NCI-H526 treated with DMSO at 0.1 percent for 48 hours (cell line): ENCODE measurements at places on chromosomes 5 and 9.
A peak's percentile ranks its signal among the peaks of the same experiment; 100 is the strongest.

DNA sequence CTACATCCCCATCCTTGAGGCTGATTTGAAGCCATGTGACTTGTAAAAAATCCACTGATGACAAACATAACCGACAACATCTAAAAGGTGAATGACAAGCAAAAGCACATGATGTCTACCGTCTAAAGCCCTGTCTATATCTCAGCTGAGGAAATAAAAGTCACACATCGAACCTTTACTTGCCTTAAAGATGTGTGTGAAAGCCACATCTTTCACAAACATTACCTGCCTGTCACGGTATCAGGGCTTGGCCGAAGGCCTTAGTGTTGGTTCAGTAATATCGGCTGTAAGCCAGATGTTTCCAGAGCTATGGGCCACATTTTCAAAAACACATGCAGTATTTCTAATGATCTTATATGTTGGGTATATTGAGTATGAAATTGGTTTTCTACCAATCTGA is 125.8 kb downstream of the EFNA5 start:
- DNase-seq, result no peak

DNA sequence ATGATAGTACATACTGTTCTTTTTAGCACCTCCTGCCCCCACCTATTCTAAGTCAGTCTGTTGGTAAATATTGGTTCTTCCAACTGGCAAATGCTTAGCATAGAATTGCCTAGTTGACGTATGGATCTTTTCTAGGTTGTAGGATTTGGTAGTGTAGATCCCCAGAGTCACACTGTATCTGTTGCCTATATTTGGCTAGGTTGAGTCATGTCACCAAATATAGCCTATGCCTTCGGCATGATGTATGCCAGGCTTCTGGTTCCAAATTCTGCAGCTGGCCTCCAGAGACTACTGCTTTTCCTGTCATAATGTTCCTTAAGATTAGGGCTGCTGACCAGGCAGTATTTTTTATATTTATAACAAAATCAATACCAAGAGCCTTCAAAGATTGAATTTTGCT is 38.2 kb downstream of the CPEB4 start:
- no peak for DNase-seq

DNA sequence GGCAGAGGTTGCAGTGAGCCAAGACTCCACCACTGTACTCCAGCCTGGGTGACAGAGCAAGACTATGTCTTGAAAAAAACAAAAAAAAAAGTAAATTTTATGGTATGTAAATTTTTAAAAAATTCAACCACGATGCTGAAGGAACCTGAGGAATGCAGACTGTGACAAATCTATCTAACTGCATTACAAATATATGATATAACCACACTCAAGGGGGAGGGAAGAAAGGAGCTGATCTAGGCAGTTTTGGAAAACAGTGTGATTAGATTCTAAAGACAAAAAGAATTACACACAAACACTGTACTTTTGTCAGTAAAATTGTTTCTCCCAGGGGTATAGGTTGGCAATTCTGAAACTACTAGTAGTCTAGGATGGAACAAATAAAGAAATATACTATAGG is 17.0 kb downstream of the LARS1 start:
- DNase-seq, result no peak

DNA sequence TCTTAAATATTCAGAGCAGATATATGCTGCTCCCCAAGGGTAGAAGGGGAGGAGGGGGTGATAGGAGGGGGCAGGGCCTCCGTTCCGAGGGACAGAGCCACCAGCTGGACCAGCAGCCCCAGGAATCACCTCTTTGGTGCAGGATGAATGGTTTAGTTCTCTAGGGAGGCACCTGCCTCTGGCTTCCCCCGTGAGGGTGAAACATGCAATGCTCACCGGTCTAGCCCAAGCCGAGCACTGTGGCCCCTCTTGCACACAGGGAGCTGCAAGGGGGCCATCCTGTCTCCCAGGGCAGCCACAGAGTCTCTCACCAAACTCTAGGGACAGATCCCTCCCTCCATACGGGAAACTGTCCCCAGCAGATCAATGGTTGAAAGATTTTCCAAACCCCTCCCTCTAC is 163.7 kb downstream of the DAB2IP start:
- DNase-seq, result no peak

GRCh38 chr5:3153226-3153858 is 401.9 kb upstream of the IRX2 start:
- no peak for DNase-seq

DNA sequence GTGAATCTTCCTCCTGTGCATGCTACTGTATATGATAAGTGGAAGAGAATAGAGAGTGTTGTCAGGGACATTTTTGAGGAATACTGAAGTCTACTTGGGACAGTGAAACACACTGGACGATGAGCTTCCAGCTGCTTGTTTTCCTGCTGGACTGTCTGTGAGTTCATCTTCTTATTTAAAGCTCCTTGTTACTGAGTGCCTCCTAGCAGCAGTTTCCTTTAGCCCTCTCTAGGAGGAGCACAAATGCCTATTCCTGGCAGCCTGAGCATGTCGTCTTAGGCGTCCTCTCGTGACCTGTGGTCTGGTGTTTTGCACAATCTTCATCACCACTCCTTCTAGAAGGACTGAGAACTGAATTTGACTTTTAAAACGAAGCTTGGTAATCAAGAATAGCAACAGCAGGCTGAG is 43.8 kb downstream of the ANKRD33B start:
- DNase-seq, result no peak

GRCh38 chr5:166713295-166713694 is 1578.2 kb upstream of the WWC1 start:
- no peak for DNase-seq

DNA sequence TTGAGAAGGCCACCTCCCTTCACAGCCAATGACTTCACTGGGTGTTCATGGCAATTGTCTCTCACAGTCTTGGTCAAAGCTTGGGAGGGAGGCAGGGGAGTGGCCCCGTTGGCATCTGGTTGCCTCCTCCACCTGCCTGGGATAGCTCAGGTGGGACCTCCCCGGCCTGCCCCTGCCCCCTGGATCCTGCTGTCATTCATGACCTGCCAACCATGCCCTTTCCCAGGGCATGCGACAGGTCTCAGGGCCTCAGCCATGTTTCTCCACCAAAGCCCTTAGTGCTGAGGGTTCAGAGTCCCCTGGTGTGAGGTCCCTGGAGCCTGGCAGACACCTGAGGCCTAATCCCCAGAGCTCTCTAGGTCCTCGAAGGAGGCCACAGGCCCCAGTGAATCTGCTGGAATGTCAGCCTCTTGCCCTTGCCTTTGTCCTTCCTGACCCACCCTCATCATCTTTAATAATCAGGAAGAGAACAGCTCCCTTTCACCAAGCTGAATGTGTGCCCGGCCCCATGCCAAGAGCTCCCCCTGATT is 5.6 kb downstream of the DAB2IP start:
- no peak for DNase-seq

DNA sequence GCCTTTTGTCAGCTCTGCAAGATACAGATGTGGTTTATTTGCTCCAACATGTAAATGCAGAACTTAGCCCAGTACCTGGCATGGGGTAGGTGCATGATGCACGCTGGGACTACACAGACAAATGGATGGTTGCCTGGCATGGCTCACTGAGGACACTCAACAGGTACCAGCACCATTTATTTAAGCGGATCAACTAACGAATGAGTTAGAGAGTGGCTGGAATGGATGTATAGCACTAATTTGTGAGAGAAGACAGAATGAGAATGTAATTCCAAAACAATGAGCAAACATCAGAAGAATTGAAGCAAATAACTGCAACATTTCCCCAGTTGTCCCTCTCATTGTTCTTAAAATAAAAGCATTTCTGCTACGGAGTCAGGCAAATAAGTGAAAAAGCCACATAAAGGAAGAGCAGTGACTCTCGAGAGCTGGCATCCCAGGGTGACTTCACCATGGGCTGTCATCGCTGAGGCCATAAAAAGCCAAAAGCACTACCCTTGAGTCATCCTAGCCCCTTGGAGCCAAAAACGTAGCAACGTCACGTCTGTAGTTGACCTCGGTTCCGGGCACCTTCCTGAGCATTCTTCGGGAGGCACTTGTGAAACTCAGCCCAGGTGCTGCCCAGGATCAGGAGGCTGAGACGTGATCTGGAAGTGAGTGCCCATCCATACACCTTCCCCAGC is 290.3 kb downstream of the NSG2 start:
- DNase-seq, result no peak

DNA sequence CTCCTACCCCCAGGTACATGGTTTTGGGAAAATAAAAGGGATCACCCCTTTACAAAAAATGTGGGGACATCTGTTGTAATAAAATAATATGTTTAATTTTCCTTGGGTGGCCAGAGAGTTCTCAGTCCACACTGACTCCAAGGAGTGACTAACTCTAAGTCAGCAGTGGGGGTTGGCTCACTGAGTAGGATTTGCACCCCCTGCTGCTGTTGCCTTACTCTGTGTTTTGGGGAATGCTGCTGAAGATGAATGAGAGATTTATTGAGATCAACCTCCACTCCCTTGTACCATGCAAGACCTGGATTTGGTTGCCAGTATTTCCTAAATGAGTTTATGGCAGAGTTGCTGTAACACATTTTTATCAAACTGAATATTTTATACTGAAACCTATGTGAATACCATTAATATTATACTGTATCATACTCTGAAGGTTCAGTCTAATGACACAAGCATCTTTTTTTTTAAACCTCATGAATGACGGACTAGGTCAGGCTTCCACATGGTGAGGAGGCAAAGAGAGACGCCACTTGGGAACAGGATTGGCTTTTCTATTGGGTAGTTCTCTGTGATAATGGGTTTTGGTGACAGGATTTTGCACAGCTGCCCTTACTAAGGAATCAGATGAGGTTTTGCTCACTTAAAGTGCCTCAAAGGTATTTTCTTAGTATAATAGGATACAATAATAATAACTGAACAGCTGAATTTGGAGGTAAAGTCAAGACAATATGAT is 121.3 kb upstream of the OSMR start:
- DNase-seq, result no peak

- peak; percentile 61 for DNase-seq
These were observed at the start of gene MCC for GRCh38 chr5:113487781-113488644. TSS of gene MCC (minus strand) at chr5:113488453.
